ENCODE measurements at places on chromosomes 12 and 14.

DNA sequence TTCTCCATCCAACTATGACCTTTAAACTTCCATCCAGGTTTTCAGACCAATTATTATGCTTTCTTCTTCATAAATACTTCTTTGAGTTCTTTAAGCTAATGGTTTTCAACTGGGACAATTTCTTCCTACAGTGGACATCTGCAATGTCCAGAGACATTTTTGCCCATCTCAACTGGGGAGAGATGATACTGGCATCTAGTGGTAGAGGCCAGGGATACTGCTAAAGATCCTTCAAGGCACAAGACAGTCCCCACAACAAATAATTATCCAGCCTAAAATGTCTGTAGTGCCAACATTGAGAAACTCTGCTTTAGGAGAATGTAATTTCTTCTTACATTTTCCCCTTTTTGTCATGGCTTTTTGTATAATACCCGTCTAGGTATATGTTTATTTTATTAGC lies 10.6 kb downstream of the TRHDE start:
- DNase-seq: no peak

DNA sequence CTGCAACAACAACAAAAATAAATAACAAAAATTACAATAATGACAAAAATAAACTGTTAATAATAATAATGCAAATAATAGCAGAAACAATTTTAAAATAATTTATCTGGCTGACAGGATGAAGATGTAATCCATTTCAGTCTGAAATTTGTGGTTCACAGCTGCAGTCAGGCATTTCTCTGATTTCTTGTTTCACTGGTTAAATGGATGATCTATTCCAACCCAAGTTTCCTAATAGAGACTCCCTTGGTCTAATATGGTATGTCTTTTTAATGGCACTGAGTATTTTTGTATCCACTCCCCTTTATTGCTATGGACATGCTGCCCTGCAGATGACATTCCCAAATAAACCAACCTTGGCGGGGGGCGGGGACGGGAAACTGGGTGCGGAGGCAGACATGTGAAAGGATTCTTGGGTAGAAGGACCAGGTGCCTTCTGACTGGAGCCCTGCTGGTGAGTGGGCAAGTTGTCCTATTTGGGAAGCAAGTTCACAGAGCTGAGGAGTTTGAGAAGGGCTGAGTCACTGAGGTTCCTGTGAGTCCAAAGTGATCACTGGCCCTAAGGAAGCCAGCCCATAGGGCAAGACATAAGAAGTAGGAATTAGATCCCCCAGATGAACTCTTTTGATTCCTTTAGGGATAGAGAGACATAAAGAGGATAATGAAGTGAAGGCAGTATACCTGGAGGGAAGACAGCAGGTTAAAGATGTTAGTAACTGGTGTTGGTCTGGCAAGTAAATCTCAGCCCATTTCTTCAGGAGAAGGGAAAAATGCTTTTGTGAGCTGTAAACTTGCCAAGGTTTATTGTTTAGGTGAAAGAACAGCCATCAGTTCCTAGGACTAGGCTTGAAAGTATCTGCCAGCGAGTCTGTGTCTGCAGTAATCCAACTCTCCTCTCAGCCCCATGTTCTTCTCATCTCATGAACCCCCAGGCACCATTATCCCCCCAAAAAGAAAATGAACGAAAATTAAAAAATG lies 14.5 kb downstream of the FOXG1 start:
- DNase-seq: no peak

GRCh38 chr14:104939666-104940410 lies 15.2 kb downstream of the PLD4 start:
- DNase-seq: no peak

GRCh38 chr12:18400186-18400585 lies 138.9 kb downstream of the PIK3C2G start:
- no peak for DNase-seq

DNA sequence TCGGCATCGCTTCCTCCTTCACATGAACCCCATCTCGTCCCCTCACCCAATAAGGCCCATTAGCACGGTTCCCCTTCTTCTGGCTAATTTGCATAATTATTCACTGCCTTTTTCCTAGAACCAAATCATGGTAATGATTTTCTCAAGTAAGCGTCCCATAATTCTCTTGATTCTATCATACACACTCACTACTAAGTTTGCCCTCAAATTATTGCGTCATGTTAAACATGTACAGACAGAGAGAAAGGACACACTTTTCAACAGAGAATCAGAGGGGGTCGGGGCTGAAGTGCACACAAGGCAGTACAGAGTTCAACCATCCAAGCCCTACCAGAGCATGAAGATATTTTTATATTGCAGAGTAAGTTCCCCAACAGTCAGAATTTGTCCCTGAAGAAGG lies 256.6 kb downstream of the FOXN3 start:
- DNase-seq: no peak

- DNase-seq: no peak
Measured at GRCh38 chr12:3133405-3133783, 56.2 kb downstream of the TSPAN9 start.

Measured in T-helper 2 cell treated with Interferon-gamma antibody and Interleukin-4, amounts not matched to agents 5 μg/mL and 100 μg/mL, for 36 hours (primary cell).